Right lung (tissue), 10 donors: ENCODE measurements at places on chromosomes 16 and 17. TPM values are rescaled to one million over a fixed set of nuclear protein-coding genes. Genes with fewer than 3 reads are reported as not detected.

The TP53TG3F gene
- not detected for polyA plus RNA-seq

The CNTD1 gene
- polyA plus RNA-seq = 2.9 TPM

The SNAI3 gene
- polyA plus RNA-seq = 1.5 TPM

The C16orf92 gene
- polyA plus RNA-seq = not detected

The EVI2B gene
- polyA plus RNA-seq = 3.1 TPM

The SLC6A2 gene
- polyA plus RNA-seq = 0.13 TPM

The FCSK gene
- 9.4 TPM for polyA plus RNA-seq

DNA sequence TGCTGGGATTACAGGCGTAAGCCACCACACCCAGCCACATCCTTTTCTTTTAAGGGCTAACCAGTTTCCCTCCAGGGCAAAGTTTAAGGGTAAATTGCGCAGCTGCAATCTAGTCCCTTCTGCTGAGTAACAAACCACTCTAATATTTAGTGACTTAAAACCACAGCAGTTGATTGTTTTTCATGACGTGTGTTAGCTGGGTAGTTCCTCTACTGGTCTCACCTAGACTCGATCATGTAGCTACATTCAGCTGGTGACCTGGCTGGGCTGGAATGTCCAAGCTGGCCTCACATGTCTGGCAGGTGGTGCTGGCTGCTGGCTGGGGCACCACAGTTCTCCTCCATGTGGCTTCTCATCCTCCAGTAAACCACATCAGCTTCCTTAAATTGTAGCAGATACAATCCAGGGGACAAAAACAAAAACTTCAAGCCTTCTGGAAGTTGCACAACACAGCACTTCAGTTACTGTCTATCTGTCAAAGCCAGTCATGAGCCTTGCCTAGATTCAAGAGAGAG lies 75.5 kb downstream of the GPRC5B start:
- no peak for DNase-seq

DNA sequence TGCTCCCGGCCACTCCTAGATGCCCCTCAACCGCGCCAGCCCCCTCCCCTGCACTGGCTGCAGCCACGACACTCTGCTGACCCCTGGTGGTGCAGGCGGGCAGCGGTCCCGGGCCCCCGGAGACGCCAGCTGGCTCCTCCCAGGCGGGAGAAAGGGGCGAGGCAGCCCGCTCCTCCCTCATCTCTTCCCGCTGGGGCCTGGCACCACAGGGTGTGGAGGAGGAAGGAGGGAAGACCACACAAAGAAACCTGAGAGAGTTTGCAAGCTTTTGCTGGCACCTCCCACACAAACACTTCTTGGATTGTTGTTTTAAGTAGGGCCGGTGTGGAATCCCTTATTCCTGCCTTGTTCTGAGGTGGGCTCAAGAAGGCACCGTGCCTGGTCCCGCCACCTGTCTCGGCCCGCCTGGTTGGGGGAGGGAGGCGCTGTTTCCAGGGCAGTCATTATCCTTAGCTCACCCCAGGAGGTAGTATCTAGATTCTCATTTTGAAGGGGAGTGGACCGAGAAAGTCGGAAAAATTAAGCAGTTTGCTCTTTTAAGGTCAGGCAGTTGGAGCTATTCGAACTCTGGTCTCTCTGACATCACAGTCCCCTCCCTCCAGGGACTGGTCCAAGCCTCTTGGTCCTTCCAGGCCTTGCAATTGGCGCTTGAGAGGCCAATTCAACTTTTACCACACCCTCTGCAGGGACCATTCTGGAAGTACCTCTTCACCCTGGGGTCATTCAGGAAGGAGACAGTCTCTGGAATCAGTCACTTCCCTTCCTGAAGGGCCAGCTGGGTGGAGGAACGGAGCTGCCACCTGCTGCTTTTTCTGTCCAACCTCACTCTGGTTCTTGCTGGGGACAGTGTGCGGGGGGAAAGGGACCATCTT lies 959 bp upstream of the ANKRD13B start:
- peak; percentile 87 for DNase-seq

DNA sequence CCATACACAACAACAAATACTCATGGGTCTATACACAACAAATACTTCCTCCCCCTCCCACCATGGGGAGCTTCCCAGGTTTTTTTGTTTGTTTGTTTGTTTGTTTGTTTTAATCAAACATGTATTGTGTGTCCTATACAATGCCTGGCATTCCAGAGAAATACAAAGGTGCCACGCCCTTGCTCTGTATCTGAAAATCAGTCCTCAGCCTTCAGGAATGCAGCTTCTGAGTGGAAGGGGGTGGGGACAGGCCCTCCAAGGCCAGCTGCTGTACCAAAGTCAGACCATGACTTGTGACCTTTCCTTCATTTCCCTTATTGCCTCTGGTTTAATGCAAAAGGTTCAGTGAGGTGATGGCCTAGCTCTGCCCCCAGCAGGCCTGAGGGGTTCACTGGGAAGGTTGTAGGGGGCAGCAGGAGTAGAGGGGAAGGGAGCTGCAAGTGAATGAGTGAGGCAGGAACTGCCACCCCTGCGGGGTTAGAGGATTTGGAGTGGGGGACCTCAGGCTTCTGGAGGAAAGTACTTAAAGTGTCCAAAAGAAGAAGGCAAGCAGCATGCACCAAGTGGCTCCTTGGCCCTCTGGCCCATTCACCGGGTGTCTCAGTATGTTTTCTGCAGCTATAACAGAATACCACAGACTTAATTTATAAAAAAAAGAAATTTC lies 105.2 kb downstream of the CLEC16A start:
- no peak for DNase-seq

DNA sequence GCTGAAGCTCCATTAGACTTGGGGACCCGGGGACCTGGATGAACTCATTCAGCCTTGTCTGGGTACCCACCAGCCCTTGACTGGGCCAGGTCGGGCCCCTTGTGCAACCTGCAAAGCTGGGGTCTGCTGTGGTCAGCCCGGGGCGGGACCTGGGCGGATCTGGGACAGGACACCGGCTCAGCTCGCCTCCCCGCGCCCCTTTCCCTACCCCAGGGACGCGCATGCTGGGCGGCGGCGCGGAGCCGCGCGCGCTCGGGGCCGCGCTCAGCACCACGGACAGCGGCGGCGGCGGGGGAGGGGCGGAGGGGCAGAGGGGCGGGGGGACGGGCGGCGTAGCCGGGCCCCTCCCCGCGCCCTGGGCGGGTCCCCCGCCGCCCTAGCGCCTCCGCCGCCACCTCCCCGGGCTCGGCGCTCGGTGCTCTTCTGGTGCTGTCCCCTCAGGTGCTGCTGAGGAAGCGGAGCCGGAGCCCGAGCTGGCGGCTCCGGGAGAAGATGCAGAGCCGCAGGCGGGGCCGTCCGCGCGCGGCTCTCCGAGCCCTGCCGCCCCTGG lies 7.4 kb downstream of the ACD start:
- DNase-seq = no peak

DNA sequence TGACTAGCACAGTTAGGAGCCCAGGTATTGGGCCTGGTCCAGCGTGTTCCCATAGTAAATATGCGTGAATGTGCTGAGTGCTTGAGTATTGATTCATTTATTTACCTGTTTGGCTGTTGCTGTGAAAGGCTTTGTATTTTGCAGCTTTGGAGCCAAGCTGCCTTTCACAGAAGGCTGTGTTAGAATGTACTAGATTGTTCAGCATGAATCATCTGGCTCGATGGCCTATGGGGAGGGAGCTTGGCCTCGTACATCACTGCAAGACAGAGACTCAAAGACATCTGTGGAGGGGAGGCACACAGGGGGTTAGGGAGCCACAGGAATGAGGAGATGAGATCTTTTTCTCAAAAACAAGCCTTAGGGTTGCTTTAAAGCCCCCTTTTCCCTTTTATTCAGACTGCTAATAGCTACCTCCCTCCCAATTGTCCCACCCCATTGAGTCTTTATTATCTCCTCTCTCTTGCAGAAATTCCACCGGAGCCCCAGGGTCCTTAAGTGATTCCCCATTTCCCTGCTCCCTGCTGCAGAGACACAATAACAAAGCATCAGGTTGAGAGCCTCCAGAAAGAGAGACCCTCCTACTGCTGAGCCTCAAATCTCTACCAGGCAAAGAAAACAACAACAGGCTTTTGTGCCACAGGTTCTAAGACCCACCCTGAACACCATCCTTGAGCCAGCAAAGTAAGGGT lies 307.2 kb downstream of the ABCC12 start:
- no peak for DNase-seq

DNA sequence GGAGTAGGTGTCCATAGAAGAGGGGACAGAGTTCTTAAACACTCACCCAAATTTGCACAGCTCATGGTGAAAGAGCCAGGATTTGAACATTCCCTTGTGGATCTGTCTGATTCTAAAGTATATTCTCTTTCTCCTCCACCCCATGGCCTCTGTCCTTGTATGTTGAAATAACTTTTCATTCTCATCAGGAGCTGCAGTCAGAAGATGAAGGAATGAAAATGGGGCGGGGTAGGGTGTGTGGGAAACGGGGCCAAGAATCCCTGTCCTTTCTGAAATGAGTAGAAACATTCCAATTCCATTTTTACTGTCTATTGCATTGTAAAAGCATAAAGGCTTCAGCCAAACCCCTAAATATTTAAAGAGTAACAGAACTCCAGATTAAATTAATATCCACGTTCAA lies 42.8 kb downstream of the NOG start:
- no peak for DNase-seq

- peak; percentile 51 for DNase-seq
These were observed 20.6 kb downstream of the CHAD start for GRCh38 chr17:50447870-50448595.

DNA sequence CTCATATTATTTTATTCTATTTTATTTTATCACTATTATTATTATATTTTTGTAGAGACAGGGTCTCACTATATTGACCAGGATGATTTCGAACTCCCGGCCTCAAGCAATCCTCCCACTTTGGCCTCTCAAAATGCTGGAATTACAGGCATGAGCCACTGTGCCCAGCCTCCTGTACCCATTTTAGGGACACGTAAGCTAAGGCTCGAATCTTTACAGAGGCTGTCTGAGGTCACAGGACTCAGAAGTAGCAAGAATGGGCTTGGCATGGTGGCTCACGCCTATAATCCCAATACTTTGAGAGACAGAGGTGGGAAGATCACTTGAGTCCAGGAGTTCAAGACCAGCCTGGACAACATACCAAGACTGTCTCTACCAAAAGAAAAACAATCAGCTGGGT lies 12.7 kb upstream of the ABAT start:
- DNase-seq = no peak

- no peak for DNase-seq
These were observed 85.5 kb upstream of the RPL38 start for GRCh38 chr17:74117999-74118421.

DNA sequence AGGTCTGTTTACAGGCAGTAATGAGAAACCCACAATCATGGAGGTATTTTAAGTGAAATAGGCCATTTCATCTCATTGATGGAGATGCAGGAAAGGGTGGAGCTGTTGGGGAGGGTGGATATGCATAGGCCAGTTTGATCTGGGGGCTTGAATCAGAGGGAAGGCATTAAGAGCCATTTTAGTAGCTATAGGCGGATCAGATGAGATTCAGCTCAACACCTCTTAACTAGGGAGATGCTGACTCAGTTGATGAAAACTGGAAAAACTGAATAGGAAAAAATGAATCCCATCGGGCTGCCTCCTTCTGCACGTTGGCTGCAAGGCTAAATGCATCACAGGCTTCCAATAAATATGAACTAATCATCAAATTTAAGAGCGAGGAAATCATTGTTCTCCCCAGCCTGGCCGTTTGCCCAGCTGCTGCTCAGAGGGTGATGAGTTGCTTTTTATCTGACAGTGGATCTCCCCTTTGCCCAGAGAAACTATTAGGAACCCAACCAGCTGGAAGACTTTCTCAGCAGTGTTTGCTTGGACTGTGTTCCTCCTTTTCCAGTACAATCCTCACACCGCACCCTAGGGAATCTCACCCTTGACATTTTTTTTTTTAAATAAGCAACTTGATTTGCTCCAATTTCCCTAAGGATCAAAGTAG lies 149.6 kb downstream of the SOX9 start:
- peak; percentile 12 for DNase-seq

GRCh38 chr16:8251298-8251697 lies 339.0 kb downstream of the TMEM114 start:
- DNase-seq = no peak

DNA sequence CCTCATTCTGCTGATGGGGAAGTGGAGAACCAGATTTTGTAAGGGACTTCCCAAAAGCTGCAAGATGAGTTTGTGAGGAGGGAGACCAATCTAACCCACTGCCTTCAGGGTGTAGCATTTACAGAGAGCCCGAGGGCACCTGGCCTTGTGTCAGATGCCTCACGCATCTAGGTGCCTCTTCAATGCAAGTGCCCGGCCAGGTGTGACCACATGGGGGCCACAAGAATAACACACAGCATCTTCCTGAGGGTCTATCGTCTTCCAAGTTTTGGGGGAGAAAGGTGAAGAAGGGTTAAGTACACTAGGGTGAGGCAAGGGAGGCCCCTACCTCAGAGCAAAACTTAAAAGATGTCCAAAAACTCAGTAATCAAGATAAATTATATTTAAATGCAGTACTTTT lies 401.7 kb upstream of the CDH5 start:
- DNase-seq = no peak

- DNase-seq = no peak
These were observed 91.7 kb downstream of the DNAH17 start for GRCh38 chr17:78485290-78486168.

- DNase-seq = no peak
These were observed 548.9 kb upstream of the CDH8 start for GRCh38 chr16:62585041-62585545.

- DNase-seq = peak; percentile 70
These were observed at the start of gene SYT17 for GRCh38 chr16:19167710-19168370. TSS of gene SYT17 (plus strand) at chr16:19168240. CDS start at chr16:19168647, 407 bp downstream.

DNA sequence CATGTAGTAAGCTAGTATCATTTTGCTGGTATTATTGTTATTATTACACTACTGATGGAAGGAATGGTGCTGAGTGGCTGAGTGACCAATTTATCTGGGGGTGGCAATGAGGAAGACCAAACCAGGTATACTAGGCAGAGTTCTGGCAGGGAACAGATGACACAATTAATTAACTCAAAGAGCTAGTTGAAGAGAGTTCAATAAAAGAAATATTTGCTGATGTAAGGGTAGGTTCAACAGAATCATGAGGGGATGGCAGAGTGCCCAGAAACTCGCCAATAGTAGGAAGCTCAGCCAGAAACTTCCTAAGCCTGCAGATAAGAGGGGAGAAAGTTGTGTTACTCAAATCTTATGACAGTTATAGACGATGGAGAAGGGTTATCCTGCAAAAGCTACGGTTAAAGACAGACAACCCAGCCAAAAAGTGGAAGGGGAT lies 352.5 kb downstream of the KCNJ2 start:
- peak; percentile 60 for DNase-seq
